Esophagus muscularis mucosa (tissue), 4 donors: ENCODE measurements at places on chromosomes 1 and 21. TPM values are rescaled to one million over a fixed set of nuclear protein-coding genes. Genes with fewer than 3 reads are reported as not detected.

Gene ADCY10
- total RNA-seq = 0.17 TPM

DNA sequence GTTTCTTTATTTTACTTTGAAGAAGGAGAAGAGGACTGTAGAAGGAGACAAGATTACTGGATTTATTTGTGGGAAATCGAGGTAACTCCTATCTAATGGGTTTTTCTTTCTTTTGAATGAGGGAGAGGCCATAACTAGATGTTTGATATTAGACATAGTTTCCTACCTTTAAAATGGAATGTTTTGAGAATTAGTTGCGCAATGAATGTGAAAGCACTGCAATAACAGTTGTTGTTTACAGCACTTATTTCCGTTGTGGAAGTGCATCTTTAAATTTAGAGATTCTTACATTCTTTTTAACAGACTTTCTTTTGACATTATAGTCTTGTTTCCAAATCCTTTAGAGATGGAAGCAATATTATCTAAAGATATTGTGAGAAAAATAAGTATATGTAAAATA lies 229.0 kb downstream of the SRGAP2C start:
- H3K27me3 ChIP-seq = no peaks in the 10 kb centered on the region
- H3K36me3 ChIP-seq = no peaks in the 10 kb centered on the region
- DNase-seq = no peak
- H3K27ac ChIP-seq = no peak overlapping the region
- no peaks in the 10 kb centered on the region for H3K4me1 ChIP-seq

Gene OPTC
- not detected for total RNA-seq

Gene MPC2
- 58.1 TPM for total RNA-seq

GRCh38 chr21:19244502-19245187 lies 841.1 kb upstream of the TMPRSS15 start:
- no peak for DNase-seq
- H3K27ac ChIP-seq = no peak overlapping the region
- no peaks in the 10 kb centered on the region for H3K4me1 ChIP-seq
- no peaks in the 10 kb centered on the region for H3K36me3 ChIP-seq

- H3K27ac ChIP-seq = no peak overlapping the region
- H3K4me1 ChIP-seq = no peaks in the 10 kb centered on the region
- no peaks in the 10 kb centered on the region for H3K36me3 ChIP-seq
- DNase-seq = no peak
These were observed 68.7 kb downstream of the MAP10 start for GRCh38 chr1:232873931-232874330.

DNA sequence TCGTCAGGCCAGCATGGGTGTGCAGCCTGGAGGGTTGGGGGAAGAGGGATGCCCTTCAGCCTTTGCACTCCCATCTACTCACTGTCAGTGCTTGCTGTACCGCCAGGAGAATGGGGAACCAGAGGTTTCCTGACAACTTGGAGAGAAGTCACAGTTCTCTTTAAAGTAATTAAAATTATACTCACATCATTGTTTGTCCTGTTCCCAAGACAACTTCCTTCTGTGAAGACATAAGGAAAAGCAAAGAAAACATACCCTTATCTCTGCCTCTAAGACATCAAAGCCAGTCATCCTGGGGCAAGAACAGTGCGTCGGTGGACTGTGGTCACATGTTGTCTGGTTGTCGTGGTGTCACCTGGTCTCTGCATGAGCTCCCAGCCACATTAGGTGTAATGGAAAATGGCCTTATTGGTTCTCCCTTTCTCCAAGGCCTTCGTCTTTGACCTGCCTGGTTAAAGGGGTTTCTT lies 17.6 kb downstream of the TRAF5 start:
- peaks cover 68% of the 10 kb centered on the region for H3K4me1 ChIP-seq
- H3K4me3 ChIP-seq = no peak overlapping the region
- H3K27me3 ChIP-seq = no peaks in the 10 kb centered on the region
- no peak for DNase-seq

Gene S100A7
- total RNA-seq = not detected

DNA sequence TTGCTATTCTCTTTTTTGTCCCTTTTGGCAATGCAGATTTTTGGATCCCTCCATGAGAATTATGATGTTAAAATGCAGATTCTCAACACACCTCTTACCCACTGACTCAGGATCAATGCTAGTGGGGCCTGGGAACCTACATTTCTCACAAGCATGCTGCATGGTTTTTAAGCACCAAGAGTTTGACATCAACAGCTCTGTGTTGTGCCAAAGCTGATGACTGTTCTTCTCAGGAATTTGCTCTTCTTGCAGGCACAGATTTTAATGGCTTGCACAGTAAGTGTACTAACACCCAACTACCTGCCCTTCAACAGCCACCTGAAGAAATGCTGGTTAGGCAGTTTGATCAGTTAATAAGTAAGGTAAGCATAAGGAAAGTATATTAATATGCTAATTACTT lies 468.7 kb downstream of the PTBP2 start:
- no peaks in the 10 kb centered on the region for H3K27me3 ChIP-seq
- H3K27ac ChIP-seq = no peak overlapping the region
- no peak overlapping the region for H3K4me3 ChIP-seq
- DNase-seq = no peak
- no peaks in the 10 kb centered on the region for H3K4me1 ChIP-seq
- no peaks in the 10 kb centered on the region for H3K36me3 ChIP-seq

Gene CCDC27
- total RNA-seq = not detected

- no peak overlapping the region for H3K27ac ChIP-seq
- H3K4me1 ChIP-seq = peaks cover 38% of the 10 kb centered on the region
- no peaks in the 10 kb centered on the region for H3K36me3 ChIP-seq
- no peak for DNase-seq
- H3K4me3 ChIP-seq = no peak overlapping the region
These were observed 220.1 kb downstream of the SLC45A1 start for GRCh38 chr1:8537991-8538390.

DNA sequence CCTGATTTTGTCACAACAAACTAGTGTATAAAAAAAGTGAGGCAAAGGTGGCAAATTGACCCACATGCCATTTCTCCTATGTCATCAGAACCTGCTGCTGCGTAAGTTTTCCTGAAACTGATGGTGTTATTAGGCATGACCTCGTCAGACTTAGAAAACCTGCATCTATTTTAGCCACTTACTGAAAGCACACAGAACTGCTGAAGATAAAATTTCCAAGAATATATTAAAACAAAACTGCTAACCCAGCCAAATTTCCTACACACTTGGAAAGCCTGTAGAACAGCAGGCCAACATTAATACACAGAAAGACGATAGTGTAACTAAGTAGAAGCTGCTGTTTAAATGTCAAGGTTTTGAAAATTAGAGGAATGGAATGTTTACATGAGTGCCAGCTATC lies 674.5 kb upstream of the CXADR start:
- H3K27ac ChIP-seq = peak overlapping the region; percentile 11
- H3K27me3 ChIP-seq = no peaks in the 10 kb centered on the region
- H3K4me3 ChIP-seq = no peak overlapping the region
- DNase-seq = no peak

DNA sequence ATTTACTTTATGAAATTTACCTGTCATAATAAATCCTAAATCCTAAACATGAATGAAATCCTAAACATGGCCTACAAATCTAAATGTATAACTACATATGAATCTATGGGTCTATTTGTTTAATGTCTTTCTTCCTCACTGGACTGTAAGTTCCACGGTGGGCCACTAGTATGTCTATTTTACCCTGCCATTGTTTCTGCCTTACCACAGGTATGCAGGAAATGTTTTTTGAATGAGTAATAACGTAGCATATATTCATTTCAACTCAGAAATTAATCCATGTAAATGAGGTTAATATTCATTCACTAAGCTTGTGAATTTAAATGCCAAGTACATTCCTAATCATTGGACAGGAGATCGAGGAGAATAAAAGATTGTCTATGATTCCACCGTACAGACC lies 35.3 kb downstream of the B3GALNT2 start:
- peaks cover 8% of the 10 kb centered on the region for H3K4me1 ChIP-seq
- no peak for DNase-seq
- H3K4me3 ChIP-seq = no peak overlapping the region
- H3K27ac ChIP-seq = no peak overlapping the region

GRCh38 chr1:28249013-28249865 lies 10.1 kb upstream of the SESN2 start:
- DNase-seq = no peak
- peaks cover 36% of the 10 kb centered on the region for H3K4me1 ChIP-seq
- H3K27me3 ChIP-seq = no peaks in the 10 kb centered on the region
- H3K4me3 ChIP-seq = peak overlapping the region; percentile 29

- H3K27me3 ChIP-seq = peaks cover 6% of the 10 kb centered on the region
- no peaks in the 10 kb centered on the region for H3K4me1 ChIP-seq
- H3K27ac ChIP-seq = no peak overlapping the region
These were observed 39.2 kb downstream of the CAMK2N1 start for GRCh38 chr1:20446796-20447195.
